CD4-positive, alpha-beta T cell (primary cell): ENCODE measurements at places on chromosomes 7 and 10. TPM values are rescaled to one million over a fixed set of nuclear protein-coding genes. Genes with fewer than 3 reads are reported as not detected.

GRCh38 chr10:59373071-59373470, 10.7 kb upstream of the FAM13C start:
- no peak for DNase-seq

DNA sequence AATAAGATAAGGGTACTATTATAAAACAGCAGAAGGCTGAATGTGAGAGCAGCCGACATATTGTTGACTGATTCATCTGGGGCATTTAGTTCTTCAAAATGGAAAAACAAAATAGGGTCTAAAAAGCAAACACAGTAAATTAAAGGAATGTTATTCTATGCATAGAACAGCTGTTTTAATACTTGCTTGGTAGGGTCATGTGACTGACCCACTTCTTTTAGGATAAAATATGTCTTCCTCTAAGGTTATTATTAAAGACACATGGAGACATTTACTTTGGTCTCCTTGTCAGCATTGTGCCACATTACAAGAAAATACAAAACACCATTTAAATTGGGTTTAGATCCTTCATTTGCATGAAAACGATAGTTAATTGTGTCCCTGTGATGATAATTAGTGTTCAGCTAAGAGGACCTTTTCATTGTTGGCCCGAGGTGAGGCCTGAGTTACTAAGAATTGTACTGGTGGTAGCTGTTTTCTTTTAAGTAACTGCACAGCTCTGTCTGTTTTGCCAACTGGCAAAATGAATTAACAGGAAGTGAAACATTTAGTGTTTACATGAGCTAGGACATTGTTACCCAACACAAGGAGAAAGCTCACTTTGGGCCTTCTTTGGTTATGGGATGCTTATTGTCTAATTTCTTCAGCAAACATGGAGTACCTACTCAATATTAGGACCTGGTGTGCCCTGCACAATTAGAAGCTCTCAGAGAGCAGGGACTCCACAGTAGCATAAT, 764.4 kb downstream of the LRMDA start:
- DNase-seq = no peak

- no peak for DNase-seq
Observed at GRCh38 chr7:157826566-157826965, 489.8 kb downstream of the DNAJB6 start.

GRCh38 chr7:80918399-80918798, 452 bp downstream of the SEMA3C start:
- no peak for DNase-seq

DNA sequence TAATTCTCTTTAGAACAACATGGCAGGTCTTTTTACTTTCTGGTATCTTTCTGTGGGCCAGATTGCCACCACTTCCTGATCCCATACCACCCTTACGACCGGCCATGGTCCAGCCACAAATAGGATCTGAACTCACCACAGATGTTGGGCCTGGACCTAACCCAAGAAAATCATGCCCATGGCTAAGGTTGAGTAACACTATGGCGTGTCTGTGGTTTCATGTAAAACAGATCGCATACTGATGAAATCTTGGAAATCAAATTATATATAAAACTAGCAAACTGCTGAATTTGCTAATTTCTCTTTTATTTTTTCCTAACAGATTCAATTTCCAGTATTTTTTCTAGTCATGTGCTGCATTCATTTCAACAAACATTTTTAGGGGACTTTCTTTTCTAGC, 77.2 kb downstream of the CH25H start:
- no peak for DNase-seq

GRCh38 chr10:90650858-90651257, 207.0 kb downstream of the HTR7 start:
- no peak for DNase-seq

- no peak for DNase-seq
Observed at GRCh38 chr10:31947144-31947926, 18.7 kb upstream of the ARHGAP12 start.

DNA sequence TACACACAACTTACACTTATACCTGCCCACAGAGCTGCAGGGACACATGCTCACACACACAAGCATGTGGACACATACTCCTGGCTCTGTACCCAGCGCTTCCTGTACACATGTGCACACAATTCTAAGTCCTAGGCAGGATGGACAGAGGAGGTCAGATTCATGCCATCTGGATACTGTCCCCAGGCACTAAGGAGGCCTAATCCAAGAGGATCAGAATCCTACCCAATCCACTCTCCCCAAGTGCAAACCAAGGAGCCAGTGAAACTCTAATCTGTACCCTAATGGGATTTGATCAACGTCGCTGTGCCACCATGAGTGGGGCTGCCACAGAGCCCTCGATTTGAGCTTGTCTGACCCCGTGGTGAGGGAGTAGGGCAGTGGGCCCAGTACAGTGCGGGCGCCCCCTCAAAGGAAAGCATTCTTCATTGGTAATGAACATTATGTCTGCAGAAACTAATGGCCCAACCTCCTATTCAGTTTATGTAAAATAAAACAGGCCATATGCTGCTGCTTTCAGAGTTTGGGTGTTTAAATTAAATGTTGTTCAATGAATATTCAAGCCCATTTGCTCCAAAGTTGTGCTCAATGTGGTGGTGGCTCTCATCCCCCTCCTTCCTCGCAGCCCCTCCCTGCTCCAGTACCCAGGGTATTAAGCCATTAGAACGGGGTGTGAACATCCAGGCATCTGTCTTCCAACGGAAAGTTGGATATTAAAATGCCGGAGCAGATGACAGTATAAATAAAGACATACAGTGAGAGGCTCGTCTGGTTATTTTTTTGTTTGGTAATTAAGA, 26.4 kb downstream of the RPS24 start:
- DNase-seq = no peak

GRCh38 chr7:41725013-41725412, 22.1 kb upstream of the INHBA start:
- no peak for DNase-seq

- DNase-seq = no peak
Observed at GRCh38 chr7:155533827-155534690, 12.3 kb downstream of the CNPY1 start.

- DNase-seq = no peak
Observed at GRCh38 chr7:105880571-105881330, 4.4 kb upstream of the ATXN7L1 start.

DNA sequence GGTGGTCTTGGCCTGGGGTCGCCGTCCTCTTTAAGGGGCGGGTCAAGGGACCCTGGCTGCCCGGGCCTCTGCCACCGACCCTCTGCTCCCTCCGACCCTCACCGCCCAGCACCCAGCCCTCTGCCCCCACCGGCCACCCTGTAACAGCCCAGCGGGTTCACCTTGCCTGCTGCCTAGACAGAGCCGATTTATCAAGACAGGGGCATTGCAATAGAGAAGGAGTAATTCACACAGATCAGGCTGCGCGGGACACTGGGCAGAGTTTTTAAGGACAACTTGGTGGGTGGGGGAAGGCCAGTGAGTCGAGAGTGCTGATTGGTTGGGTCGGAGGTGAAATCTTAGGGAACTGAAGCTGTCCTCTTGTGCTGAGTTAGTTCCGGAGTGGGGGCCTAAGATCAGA, 779 bp upstream of the ADCK2 start:
- DNase-seq = no peak

- peak; percentile 40 for DNase-seq
Observed at GRCh38 chr7:99525713-99526440, 21.4 kb downstream of the ZKSCAN5 start.

SLC39A12 gene
- total RNA-seq = not detected

PRKAR2B gene
- total RNA-seq = 0.42 TPM

RAB19 gene
- 2.8 TPM for total RNA-seq
